T-helper 2 cell (primary cell): ENCODE measurements at places on chromosomes 4 and X.

- no peak for DNase-seq
These were observed 51.7 kb upstream of the CLCN4 start for GRCh38 chrX:10104958-10105658.

- no peak for DNase-seq
These were observed 7.7 kb upstream of the CSTF2 start for GRCh38 chrX:100812216-100813158.

- no peak for DNase-seq
These were observed 385 bp downstream of the DCLK2 start for GRCh38 chr4:150078579-150079080.

- DNase-seq: no peak
These were observed 161.9 kb upstream of the GPRIN3 start for GRCh38 chr4:89469516-89469915.

DNA sequence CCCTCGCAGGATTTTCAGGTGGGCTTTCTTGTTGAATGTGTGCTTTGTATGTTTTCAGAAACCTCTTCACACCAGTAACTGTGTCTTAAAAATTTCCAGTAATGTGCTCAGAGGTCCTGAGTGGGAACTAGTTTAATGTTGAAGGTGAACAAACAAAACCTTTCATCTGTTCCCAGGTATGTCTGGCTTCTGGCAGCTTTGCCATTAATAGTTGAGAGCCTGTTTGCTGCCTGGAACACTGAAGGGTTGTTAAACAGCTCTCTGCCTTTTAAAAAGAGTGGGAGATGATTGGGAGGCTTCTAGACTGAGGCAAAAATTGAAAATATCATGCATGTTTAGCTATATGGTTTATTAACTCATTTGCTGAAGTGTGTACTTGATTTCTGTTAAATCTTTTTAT is 161.2 kb upstream of the AGTR2 start:
- no peak for DNase-seq

- no peak for DNase-seq
These were observed 31.5 kb downstream of the NALF2 start for GRCh38 chrX:69535661-69536060.

GRCh38 chrX:149799095-149799714 is 17.5 kb downstream of the MAGEA9 start:
- no peak for DNase-seq

- DNase-seq: no peak
These were observed 172.2 kb downstream of the HHIP start for GRCh38 chr4:144818136-144818535.

DNA sequence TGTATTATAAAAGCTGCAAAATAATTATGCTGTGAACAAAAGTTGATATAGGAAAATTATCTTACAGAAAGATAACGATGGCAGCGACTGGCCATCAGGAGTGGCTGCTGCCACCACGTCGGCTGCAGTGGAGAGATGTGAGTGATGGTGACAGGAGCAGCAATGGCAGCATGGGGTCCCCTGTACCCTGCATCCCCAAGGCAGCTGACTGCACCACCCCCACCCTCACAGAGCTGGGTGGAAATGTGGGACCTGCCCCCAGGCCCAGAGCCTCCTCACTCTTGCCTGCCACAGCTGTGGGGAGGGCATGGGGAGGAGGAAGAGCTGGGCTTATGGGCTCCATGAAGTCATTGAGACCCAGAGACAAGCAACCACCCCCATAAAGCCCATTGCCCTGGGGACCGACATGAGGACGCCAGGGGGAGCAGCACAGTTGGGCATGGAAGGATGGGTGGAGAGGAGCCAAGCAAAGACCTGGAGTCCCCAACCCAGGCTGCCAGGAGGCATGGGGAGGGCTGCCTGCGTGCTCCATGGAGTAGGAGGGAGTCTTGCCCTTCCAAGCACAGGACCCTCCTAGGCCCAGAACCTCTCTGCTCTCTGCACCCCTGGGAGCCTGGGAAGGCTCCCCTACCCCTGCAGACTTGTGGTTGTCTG is 1090.5 kb downstream of the PCDH18 start:
- no peak for DNase-seq

DNA sequence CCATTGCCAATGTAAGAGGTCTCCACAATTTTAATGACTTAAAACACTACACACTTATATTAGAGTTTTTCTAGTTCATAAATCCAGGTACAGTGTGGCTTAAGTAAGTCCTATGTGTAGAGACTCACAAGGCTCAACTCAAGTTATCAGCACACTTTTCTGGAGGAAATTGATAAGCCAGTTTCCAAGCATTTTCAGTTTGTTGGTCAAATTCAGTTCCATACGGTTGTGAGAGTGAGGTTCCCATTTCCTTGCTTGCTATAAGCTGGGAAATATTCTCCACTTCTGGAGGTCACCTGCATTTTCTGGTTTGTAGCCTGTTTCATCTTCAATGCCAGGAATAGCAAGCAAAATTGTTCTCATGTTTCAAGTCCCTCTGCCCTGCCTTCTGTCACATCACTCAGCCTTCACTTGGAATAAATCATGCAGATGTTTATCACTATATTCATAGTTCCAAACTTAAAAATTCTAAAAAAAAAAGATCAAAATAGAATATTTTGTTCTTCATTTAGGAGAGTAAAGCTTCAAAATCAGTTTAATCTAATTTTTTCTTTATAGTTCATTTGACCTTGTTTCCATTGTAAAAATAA is 1137.5 kb upstream of the INTU start:
- no peak for DNase-seq

- peak; percentile 3 for DNase-seq
These were observed 6.3 kb downstream of the MXD4 start for GRCh38 chr4:2255501-2256155.

GRCh38 chrX:115547448-115547847 is 13.5 kb upstream of the PLS3 start:
- DNase-seq: no peak

GRCh38 chrX:141278306-141278705 is 36.0 kb upstream of the SPANXC start:
- no peak for DNase-seq

DNA sequence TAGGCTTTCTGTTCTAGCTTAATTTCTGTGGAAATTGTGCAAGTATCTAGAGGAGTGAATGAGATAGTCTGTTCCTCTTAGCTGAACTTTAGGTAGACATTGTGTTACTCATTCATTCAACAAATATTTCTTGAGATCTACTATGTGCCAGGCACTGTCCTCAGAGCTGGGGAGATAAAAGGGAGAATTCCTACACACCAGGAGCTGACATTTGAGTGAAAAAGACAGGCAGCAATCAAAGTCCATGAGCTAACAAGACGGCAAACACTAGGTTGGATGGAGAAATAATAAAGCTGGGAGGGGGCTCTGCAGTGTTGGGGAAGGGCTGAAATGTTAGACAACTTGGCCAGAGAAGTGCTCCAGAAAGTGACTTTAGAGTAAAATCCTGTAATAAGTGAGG is 80.1 kb downstream of the MED28 start:
- DNase-seq: no peak

DNA sequence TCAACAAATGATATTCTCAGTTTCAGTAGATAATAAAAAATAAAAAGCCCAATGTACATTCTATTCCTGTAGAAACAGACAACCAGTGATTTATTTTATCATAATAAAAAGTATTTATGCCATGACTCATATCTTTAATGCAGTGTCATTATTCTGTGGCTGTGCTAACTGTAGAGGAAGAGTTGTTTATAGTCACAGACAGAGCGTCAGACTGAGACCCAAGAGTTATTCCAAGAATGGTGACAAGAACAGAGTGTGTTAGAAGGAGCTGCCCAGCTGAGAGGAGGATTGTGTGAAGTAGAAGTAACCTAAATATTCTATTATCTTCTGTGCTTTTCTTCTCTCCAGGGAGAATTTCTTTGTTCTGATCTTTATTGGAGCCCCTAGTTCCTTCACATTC is 210.7 kb downstream of the PPP1R2C start:
- DNase-seq: no peak
